CD4-positive, alpha-beta T cell treated with Interleukin-2 at 100 ng/mL for 4 hours (primary cell): ENCODE measurements at places on chromosomes 12 and 14.

DNA sequence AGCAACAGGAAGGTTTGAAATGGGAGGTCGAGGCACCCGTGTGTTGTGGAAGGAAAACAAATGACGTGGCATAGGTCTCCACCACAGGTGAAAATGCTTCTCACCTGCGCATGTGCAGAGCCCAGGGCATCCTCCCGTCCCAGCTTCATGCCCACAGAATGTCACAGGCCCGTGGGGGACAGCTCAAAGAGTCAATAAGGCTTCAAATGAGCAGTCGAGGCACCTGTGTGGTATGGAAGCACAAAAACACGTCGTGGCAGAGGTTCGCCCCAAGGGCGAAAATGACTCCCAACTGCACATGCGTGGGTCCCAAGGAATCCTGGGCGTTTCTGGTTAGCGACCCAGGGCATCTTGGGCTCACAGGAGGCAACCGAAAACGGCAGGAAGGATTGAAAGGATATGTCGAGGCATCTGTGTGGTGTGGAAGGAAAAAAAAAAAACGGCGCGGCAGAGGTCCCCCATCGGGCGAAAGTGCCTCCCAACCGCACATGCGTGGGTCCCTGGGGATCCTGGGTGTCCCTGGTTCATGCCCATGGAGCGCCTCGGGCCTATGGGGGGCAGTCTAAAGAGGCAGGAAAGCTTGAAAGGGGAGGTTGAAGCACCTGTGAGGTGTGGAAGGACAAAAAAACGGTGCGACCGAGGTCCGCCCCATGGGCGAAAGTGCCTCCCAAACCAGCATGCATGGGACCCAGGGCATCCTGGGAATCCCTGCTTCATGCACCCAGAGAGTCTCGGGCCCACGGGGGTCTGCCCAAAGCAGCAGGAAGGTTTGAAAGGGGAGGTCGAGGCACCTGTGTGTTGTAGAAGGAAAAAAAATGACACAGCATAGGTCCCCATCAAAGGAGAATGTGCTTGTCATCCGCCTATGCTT, 578.5 kb downstream of the ALG10 start:
- no peak for DNase-seq

DNA sequence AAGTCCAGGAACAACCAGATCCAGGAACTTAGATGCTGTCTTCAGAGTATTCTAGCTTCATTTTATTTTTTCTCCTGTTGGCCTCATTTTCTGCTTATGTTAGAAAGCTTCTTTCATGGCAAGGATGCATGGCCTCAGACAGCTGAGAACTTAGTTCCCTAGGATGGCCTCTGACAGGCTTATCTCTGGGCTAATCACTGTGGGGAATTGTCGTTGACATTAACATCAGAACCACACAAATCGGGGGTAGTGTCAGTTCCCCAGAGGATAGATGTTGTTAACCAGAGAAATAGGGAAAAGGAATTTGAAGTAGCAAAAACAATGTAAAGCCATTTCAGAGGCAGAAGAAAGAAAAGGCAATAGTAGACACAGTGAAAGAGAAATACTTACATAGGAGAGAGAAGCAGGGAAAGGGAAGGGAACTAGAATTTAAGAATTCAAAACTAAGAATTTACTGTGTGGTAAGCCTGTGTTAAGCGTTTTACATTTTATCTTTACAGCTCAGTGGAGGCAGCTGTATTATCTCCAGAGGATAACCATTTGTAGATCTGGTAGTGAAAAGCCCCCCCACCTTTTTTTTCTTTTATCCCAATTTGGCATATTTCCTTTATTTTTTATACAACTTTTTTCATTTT, 21.8 kb downstream of the FUT8 start:
- no peak for DNase-seq

GRCh38 chr14:102898776-102899515, 23.5 kb upstream of the AMN start:
- DNase-seq, result no peak

DNA sequence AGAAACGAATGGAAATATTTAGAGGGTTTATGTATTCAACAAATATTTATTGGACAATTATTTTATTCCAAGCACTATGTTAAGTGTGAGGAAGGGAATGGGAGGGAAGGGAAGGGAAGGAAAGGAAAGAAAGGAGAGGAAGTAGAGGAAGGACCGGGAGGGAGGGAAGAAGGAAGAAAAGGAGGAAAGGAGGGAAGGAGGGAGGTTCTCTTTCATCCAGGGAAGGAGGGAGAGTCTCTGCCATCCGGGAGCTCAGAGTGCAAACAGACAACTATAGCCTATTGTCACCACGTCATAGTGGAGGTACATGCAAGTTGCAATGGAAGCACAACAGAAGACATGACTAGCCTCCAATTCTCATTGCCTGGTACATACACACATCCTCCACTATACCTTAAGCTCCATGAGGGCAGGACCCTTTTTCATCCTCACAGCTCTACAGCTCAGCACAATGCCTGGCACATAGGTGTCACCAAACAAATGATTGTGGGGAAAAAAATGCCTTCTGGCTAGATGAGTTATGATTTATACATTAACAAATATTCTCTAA, 48.1 kb downstream of the DAD1 start:
- no peak for DNase-seq

GRCh38 chr12:12365931-12366431, 9.1 kb downstream of the BORCS5 start:
- no peak for DNase-seq

DNA sequence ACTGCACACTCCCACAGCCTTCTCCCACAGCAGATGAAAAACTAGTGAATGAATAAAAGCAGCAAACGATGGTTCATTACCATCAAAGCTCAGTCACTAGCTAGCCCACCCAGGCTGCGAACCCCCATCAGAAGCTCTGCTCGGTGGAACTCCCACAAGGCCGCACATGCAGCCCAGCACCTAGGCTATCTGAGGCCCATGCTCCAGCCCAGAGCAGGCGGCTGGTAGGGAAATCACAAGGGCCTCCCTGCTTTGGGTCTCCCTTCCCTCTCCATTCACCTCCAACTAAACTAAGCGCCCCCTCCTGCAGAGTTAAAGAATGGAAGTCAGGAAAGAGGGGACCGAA, 69.0 kb downstream of the ITPK1 start:
- no peak for DNase-seq

- DNase-seq, result no peak
Measured at GRCh38 chr14:99520571-99521081, 39.4 kb downstream of the CCNK start.

DNA sequence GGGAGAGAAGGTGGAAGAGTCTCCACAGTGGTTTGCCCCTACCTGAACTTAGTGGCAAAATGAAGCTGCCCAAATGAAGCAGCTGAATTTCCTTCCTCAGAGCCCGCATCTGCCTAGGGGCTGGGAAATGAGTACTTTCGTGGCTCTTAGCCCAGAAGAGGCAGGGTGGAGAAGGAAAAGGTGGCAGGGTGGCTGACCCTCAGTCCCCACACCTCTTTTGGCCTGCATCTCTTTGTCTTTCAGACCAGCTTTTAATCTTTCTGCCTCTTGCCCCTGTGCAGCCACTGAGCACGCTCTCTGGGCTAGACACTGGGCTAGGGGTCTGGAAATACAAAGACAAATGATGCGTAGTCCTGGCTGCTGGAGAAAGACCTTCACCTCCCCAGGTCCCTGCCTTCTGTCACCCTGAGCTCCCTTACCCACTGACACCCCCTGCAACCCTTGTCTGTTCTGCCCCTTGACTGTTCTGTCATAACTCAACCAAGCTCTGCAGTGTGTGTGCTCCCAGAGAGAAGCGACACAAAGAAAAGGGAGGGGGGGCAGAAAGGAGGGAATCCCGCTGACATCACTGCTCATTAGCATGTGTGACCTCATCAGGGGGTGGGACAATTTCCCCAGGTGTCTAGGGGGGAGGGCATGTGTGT, 371 bp upstream of the REM2 start:
- DNase-seq, result peak; percentile 42

DNA sequence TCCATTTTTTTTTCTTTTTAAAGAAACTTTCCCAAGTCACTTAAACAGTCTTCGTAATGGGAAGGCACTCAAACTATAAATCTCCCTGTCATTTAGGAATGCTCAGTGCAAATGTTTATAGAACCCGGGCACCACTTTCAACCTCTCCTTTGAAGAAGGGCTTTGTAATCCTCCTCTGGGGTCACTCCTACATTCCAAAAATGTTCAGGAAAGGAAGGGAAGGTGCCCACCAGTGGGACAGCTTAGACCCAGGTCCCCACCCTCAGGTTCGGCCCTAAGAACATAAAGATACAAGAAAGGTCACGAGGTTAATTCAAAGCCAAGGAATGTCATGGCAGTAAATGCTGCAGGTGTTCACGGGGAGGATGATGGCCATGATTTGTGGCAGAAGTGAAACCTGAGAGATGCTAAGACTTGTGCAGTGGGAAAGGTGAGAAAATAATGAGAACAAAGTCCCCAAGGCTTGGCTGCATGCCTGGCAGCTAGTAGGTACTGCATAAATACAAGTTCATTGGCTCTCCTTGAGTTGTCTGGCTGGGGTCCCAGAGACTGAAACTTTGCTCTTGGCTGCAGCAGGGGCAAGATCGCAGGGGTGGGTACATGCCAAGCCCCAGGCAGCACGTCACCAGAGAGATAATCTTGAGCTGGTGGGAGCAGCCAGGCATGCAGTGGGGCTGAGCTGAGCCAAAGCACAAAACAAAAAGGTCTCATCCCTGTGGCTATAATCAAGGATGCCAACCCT, 21.1 kb downstream of the KRT18 start:
- no peak for DNase-seq

DNA sequence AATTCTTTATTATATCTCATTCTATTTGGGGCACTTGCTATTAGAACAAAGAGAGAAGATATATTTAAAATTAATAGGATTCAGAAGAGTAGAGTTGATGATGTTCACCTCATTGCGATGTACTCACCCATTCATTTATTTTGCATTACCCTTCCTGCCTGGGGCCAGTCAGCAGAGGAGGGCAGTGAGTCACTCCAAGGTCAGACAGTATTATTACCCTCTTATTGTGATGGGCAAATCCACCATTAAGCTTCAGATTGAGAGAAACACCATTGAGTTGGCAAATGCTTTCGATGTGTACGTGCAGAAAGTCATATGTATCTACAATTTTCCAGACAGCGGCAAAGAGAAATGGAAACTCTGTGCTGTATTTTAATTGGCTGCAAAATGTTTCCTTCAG, 134.2 kb downstream of the BICD1 start:
- no peak for DNase-seq

DNA sequence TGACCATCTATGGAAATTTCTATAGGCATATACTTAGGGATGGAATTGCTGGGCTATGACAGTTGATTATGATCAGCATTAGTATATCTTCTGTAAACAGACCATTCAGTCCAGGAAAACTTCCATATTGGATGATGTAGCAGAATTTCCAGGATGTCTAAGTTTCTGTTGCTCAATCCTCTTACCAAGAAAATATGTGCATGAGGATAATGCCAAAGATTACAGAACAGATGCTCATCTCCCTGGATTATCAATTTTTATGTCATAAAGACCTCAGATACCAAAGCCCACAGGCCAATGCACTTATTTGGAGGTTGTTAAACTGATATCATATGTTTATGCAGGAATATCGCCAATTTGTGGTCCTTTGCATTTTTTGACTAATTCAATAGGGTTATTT, 354.4 kb upstream of the FLRT2 start:
- no peak for DNase-seq

DNA sequence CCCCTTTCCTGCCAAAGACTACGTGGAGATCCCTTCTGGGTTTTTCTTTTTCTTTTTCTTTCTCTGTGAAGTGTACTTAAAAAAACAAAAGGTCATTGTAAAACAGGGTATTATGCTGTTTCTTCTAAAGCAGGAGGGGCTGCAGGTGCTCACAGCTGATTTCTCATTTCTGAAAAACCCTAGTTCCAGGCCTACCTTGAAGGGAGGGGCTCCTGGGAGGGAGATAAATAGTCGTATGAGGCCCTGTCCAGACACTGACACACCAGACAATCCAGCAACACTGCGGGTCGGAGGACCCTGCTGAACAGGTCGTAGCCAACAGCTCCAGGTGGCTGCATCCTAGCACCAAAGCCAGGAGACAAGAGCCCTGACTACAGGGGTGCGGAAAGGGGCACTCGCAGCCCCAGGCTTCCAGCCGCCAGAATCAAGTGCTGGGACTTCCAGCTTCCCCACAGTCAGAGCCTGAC, 41.1 kb downstream of the PSMA6 start:
- DNase-seq, result no peak

GRCh38 chr12:32718926-32719325, 36.8 kb downstream of the YARS2 start:
- DNase-seq, result no peak

DNA sequence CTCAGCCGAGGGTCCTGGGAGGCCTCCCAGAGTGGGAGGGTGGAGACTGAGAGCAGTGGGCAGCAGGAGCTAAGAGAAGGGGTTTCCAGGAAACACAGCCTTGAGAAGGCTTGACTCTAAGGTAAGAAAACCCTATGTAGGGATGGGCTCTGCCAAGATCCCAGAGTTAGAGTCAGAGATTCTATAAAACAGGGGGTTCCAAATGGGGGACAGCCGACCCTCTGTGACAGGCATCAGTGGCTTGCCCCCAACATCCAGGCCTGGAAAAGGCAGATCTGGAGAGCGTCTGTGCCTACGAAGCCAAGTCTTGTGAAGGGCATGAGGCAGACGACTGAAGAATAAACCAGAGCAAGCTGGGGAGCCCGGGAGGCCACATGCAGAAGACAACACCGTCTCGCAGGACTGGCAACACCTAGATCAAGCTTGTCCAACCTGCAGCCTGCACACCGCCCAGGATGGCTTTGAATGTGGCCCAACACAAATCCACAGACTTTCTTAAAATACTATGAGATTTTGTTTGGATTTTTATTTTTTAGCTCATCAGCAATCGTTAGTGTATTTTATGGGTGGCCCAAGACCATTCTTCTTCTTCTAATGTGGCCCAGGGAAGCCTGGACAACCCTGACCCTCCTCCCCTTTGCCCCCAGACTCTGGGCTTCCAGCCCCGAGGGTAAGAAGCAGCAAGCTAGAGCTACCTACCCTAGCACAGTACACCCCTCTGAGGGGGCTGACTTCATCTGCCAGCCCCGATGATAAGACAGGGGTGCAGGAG, 42.1 kb downstream of the PRMT8 start:
- no peak for DNase-seq

- DNase-seq, result peak; percentile 49
Measured at GRCh38 chr14:68695326-68695768, 97.5 kb downstream of the ZFP36L1 start.

GRCh38 chr14:21182166-21182565, 26.3 kb upstream of the OR5AU1 start:
- DNase-seq, result no peak

DNA sequence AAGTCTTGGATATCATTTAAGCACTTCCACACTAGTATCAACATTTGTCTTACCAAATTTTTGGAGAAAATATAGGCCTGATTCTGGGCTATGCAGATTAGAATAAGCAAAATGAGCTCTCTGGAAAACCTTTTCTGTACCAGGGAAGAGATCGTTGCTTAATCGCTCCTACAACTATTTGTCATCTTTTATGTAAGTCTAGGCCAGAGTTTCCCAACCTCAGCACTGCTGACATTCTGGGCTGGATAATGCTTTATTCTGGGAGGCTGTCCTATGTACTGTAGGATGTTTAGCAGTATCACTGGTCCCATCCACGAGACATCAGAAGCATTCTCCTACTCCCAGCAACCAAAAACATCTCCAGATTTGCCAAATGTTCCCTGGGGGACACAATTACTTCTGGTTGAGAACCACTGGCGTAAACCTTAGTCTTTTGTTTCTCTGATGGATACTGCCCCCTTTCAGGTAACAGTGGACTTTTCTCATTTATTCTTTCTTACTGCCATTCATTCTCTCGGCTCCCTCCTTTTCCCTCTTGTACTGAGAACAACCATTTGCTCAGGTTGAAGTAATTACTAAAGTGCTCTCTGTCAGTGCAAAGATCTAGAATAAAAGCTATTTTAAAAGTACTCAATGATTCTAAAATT, 316.9 kb upstream of the E2F7 start:
- no peak for DNase-seq
